ENCODE measurements at places on chromosomes 2 and 18.

GRCh38 chr18:39966275-39966674 is 1988.8 kb upstream of the PIK3C3 start:
- no peak for DNase-seq

GRCh38 chr2:172311921-172312345 is 115.5 kb upstream of the ITGA6 start:
- DNase-seq, result no peak

GRCh38 chr2:188291142-188291616 is 495 bp upstream of the GULP1 start:
- DNase-seq, result no peak

DNA sequence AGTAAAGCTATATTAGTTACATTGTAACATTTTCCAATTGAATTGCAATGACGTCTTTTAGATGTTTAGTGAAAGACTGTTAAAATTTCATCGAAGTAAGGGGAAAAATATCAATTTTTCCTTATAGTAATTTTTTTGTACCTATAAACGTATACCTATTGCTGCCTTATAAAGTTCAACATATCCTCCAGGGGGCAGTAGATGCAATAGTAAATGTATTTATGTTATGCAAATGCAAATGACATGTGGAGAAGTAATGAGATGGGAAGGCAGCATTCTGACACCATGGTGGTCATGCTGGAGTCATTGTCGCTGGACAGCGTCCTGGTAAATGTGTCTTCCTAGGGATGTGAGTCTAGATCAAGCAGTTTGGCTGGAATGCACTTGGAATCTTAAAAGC is 38.7 kb downstream of the MSTN start:
- DNase-seq, result peak; percentile 67

DNA sequence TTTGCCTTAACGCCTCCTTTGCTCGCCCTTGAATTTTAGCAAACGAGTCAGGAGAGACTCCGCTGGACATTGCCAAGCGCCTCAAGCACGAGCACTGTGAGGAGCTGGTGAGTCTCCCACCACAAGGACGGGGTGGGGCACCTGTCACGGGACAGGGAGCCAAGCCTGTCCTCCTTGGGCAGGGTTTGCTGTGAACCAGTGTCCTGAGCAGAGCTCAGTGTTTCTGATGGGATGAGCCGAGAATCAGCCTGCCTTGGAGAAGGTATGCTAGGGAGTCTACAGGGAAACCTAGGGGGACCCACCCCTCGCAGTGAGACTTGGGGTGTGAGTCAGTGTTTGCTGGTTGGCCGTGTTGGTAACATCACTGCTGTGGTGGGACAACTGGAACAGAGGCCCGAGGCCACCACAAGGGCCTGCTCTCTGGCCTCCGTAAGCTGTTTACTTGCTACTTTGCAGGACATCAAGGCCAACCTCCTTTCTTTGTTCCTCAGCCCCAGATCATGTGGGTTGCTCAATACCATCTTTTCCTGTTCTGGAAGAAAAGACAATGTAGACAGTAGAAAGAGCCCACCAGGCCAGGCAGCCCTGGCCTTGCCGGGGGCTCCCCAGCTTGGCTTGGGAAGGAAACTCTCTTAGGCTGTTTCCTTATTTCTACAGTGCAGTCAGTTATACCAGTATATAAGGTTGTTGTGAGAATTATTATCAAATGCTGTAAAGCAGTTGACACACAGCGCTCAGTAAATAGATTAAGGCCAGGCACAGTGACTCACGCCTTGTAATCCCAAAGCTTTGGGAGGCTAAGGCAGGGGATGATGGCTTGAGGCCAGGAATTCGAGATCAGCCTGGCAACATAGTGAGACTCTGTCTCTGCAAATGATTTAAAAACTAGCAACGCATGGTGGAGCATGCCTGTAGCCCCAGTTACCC is 42.4 kb downstream of the ITGB1BP1 start:
- DNase-seq, result peak; percentile 83

DNA sequence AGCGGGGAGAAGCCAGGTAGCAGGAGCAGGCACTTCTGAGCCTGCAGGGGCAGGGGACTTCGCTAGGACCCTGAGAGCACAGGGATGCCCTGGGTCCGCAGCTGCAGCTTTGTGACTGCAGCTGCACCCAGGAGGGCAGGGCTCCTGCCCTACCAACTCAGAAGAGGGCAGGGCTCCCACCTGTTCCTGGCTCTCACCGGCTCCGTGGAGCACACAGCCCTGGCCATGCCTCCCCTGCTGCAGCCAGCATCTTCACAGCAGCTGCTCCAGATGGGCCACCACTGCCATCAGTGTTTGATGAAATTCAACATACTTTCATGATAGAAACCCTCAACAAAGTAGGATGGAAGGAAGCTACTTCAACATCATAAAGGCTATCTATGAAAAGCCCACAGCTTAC is 92.7 kb downstream of the FAM210A start:
- no peak for DNase-seq

- DNase-seq, result no peak
Measured at GRCh38 chr2:76280686-76281085, 570.0 kb upstream of the GCFC2 start.

GRCh38 chr2:147165697-147166382 is 679.0 kb upstream of the ACVR2A start:
- DNase-seq, result no peak

- DNase-seq, result no peak
Measured at GRCh38 chr2:110818767-110819481, 86.6 kb downstream of the ACOXL start.

Measured in bronchial epithelial cell (primary cell).